Left forelimb (tissue), 1 donor: ENCODE measurements at places on chromosomes 7 and 10.

DNA sequence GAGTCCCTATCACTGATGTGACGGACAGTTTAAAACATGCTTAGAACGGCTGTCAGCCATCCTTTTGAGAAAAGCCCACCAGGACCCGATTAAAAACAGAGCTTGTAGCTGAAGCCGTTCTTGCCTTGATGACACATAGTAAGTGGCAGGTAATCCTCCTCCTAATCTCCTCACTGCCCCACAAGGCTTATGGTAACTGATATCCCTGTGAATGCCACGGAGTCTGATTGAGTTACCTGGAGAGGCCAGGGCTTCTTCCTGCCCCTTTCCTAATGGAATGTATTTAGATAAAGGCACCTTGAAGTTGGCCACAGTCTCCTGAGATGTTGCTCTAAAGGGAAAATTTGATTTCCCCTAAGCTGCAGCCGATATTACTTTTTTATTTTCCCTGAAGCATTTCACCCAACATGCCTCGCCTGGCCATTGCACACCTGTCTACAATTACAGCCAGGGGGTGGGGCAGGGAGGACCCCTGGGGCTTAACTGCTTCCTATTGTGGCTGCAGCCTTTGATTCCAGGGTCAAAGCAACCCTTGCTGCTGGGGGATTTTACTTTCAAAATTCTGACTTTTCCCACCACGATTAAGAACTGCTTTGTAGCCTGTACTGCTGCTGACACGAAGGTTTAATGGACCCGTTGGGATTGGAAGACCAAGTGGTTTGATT is 169.0 kb upstream of the GPR26 start:
- DNase-seq, result no peak

GRCh38 chr7:34823650-34824258 is 165.7 kb downstream of the NPSR1 start:
- no peak for DNase-seq

- no peak for DNase-seq
These were observed 292.0 kb downstream of the FZD1 start for GRCh38 chr7:91556239-91556638.

DNA sequence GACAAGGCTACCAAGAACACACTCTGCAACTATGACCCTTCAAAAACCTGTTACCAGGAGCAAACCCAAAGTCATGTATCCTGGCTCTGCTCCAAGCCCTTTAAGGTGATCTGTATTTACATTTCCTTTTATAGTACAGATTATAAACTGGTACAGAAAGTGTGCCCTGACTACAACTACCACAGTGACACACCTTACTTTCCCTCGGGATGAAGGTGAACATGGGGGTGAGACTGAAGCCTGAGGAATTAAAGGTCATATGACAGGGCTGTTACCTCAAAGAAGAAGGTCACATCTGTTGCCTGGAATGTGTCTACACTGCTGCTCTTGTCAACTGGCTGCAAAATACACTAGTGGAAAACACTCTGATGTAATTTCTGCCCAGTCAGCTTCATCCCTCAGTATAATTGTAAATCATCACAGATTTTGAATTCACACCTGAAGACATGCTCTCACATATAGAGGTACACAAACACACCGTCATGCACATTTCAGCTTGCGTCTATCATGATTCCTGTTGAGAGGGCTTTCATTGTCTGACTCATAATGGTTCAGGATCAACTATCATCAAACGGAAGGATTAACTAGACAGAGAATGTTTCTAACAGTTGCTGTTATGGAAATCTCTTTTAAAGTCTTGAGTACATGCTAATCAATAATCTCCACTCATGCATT is 318.3 kb downstream of the NXPH1 start:
- no peak for DNase-seq

DNA sequence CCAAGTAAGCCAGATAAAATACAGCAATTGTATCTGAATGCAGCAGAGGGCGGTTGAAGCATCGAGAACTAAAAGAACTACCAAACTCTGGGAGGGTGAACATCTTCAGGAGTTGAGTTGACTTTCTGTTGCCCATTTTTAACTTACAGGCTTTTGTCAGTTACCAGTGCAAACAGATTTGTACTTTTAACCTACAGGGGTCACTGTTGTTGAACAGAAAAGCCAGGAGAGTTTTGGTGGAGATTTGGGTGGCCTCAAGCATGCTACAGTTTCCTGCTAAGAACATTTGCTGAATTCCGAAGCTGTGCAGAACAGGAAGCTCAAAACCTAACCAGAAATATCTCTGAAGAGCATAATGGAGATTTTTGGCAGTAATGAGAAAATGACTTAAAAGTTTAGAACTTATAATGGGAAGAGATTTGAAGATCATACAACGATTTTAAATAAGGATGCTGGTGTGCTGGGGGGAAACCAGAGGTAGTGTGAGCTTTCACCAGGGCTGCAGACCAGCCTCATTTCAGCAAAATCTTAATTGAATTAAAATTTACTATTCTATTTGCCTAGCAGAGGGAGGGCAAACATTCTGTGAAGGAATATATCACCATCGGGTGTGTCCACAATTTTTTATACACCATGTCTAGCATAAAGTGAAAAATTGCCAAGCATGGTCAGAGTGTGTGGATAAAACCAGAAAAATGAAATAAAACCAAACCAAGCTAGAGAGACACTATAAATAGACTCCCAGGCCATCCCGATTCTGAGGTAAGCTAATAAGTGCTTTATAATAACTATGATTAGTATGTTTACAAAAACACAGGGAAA is 208.6 kb upstream of the CCDC6 start:
- no peak for DNase-seq

DNA sequence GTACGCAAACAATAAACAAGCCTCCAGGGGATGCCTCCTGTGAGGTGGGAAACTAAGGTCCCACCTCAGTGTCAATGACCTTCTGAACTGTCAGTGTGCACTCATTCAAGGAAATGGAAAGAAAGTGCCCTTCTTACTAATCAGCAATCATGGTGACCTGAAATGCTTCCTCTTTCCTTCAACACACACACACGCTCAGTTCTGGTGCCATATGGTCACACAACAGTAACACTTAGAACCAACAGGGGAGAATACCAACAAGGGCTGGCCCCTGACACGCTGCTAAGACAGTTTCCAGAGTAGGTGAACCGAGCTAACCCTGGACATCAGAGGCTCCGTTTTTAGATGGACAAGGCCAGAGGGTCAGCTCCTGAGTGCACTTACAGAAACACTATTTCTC is 42.1 kb upstream of the EFCAB10 start:
- DNase-seq, result no peak

DNA sequence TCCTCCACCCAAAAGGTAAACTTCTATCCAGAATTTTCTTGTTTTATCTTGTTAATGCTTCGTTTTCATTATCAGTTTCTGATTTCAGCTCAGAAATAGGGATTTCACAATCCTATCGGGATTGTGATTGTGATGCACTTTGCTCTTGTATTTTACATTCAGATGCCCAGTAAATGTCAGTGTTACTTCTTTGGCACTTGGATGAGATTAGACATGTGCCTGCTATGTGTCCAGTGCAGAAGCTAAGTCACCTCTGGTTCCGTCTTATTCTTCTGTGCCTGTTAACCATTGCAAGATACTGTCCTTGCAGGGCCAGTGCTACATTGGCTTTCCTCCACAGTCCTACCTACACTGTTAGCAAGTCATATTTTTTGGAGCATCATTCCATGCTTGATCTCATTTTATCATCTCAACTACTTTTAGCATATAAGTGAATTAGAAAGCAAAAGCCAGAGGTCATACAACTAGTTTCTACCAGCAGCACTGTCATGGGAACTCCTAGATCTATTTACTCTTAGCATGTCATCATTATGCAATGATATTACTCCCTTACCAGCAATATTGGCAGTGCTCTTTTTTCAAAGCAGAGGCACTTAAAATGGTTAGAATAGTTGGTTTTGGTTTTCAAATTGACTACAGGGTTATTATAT is 26.7 kb downstream of the ZNF277 start:
- no peak for DNase-seq

DNA sequence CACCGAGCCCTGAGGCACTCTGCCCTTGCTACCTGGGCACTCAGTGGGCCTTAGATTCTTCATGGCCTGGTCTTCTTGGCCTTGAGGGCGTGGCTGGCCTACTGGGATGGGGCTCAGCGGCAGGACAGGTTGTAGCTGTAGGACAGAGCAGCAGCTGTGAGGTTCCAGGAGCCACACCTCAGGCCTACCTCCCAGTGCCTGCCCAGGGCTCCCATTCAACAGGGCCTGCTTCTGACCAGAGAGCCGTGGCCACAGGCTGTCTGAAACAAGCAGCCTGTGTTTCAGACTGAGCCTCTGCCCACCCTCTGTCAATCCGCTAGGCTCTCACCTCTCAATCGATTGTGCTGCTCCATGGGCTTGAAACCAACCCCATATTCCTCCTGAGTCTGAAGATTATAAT is 928.0 kb upstream of the ZNF722 start:
- DNase-seq, result no peak

DNA sequence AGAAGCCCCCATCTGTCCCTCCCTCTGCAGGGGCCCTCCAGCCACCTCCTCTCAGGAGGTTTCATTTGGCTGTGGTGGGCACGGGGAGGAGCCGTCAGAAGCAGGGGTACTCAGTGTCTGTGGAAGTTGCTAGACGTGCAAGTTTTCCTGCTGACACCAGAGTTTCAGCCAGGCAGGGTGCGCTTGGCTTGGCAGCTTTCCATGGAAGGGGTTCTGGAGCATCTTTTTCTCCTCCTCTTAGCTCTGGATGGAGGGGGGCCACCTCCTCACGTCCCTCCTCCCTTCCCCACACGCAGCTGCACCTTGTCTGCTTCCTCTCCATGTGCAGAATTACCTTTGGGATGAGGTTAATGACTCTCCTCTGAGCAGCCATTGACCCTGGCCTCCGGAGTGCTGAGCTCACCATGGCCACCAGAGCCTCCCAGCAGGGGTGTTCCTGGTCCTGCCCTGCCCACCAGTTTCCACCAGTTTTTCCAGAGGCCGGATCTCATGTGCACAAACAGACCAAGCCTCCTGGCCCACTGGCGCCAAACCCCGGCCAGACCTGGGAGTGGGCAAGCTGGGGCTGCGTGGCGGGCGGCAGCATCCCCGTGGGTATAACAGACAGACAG is 579.8 kb upstream of the FOXK1 start:
- DNase-seq, result no peak

- DNase-seq, result no peak
These were observed 223.6 kb downstream of the IPMK start for GRCh38 chr10:58044072-58044471.

DNA sequence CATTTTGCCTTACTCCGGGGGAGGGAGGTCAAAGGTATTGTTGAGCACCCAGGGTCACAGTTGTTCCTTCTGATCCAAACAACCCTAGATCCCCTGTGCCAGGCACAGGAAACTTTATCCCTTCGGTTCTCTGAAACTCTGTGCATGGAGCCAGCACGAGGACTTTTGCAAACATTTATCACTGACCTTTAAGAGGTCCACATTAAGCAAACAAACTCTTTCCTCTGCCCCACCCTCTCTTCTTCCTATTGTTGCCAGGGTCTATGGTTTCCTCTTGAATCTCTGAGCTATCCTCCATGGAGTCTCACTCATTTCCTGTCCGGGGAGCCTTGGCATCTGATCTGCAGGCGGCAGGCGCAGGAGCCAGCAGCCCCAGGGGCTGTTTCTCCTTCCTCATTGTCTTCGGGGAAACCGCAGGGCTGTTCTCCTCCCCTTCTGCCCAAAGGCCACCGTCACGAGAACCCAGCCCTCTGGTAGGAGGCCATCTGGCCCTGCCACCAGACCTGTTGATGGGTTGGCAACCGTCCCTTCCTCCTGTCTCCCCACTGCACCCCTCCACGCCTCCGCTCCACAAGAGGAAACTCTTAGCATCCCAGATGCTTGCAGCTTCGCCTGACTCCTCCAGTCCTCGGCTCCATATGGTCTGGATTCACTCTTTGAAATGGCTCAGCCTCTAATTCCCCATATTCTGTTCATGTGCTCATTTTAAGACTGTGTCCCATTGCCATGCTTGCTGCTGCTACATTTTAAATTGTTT is 327.3 kb upstream of the NRP1 start:
- DNase-seq, result no peak

DNA sequence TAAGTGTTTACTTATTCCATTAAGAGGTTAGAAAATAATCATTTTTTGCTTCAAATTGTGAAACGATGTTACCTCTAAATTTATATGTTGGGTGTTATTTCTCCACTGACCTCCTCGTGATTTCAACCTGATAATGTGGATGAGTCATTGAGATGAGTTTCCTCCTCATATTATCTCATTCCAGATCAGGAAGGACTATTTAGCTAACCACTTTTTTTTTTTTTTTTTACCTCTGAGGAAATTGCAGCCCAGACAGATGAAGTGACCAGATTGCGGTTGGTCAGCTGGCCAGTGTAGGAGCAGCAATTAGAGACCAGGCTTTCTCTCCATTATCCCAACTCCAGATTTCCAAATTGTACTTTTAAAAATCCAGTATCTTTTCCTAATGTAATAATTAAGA is 248.7 kb downstream of the FZD1 start:
- DNase-seq, result no peak

GRCh38 chr10:129462257-129462795 is 4.7 kb upstream of the MGMT start:
- DNase-seq, result no peak

GRCh38 chr7:80312139-80312661 is 177.6 kb downstream of the GNAI1 start:
- DNase-seq, result no peak

- DNase-seq, result no peak
These were observed 275.5 kb downstream of the ZWINT start for GRCh38 chr10:56085406-56086122.

DNA sequence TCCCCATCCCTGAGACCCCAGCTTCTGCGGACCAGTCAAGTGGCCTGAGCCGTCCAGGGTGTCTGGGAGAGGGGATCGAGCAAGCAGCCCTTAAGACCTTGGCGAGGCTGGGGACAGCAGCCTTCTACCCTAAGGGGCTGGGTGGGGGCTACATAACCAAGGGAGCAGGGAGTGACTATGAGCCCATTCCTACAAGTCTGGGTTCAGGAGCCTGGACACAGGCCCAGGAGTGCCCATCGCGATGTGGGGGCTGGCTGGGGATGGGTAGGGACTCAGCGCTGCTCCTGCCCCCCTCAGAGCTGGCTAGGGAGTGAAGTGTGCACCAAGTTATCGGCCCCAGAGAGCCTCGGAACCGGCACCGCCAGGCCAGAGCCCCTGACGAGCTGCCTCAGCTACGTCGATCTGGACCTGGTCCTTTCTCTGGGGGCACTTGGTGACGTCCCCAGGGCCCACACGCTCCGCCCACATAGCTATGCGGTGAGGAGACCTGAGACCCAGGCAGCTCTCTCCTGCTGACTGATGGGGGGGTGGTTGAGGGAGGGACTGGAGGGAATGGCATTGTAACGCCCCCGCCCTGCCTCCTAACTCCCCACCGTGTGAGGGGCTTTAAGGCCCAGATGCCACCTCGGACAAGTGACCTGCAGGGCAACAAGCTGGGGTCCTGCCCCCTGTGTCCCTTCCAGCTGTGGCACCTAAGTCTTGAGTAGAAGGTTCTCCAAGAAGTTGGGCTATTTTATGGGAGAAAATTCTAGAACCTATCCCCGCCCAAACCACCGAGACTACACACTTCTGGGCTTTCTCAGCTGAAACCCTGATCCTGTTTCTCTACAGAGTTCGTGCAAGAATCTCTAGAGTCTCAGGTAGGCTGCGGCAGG is 2.5 kb downstream of the SAP25 start:
- DNase-seq, result no peak

- no peak for DNase-seq
These were observed 506.6 kb upstream of the POT1 start for GRCh38 chr7:125436220-125436619.
